NCI-H2107 (cell line): ENCODE measurements at places on chromosomes 12 and 14.

- DNase-seq = no peak
These were observed 4.4 kb downstream of the BLTP3B start for GRCh38 chr12:100138048-100138802.

DNA sequence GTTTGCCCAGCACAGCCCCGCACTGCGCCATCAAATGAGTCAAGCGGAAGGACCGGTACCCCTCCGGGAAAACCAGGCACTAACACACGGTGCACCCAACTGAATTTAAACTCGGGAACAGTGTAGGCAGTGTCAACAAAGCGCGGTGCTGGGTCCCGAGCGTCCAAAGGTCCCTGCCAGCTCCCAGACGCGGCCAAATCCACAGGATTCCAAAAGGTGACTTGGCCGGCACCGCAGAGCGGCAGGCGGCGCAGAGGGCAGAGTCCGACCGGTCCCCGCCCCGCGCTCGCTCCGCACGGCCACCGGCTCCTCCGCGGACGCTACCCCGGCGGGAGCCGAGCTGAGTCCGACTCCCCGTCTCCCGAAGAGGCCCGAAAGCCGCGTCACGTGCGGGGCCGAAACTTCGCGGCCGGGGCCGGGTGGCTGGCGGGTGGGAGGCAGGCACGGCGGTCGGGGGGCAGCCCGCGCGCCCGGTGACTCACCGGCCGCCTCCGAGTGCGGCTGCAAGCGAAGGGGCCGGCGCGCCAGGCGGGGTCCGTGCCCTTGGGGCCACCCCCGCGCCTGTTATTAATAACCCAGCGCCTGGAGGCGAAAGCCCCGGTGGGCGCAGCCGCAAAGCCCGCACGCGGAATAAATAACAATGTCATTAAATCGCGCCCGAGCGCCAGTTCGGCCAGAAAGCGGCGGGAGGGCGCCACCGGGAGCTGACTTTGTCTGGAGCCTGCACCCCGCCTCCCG lies 863 bp downstream of the DENND5B start:
- DNase-seq = no peak

DNA sequence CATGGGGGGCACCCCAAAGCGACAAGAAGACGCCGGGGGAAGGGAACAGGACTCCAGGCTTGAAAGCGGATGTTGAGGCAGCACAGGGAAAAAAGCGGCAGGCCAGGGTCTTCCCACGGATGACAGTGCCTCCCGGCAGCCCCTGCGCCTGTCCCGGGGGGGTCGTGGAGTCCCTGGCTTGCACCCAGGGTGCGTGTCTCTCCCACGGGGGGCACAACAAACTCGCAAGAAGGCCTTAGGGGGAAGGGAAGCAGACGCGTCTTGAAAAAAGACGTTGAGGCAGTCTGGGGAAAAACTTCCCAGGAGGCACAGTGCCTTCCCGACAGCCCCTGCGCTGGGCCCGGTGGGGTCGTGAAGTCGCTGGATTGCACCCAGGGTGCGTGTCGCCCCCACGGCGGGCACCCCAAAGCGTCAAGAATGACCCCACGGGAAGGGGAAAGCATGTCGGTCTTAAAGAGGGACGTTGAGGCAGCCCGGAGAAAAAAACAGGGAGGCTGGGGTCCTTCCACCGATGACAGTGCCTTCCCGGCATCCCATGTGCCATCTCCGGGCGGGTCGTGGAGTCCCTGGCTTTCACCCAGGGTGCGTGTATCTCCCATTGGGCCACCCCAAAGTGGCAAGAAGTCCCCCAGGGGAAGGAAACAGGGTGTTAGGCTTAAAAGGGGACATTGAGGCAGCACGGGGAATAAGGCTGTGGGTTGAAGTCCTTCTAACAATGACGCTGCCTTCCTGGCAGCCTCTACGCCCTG lies 159.9 kb upstream of the ALG10B start:
- no peak for DNase-seq

- DNase-seq = no peak
These were observed 5.5 kb upstream of the TC2N start for GRCh38 chr14:91872517-91873470.

- DNase-seq = no peak
These were observed 708 bp downstream of the FNTB start for GRCh38 chr14:64987438-64987767.
